Renal cortex interstitium (tissue), 15 donors: ENCODE measurements at places on chromosomes 12 and 14. TPM values are rescaled to one million over a fixed set of nuclear protein-coding genes. Genes with fewer than 3 reads are reported as not detected.

Gene OVCH1
- polyA plus RNA-seq, result 0.25 TPM

Gene NOXRED1
- polyA plus RNA-seq, result 2.3 TPM

Gene MYF6
- 0.12 TPM for polyA plus RNA-seq

Gene SRSF9
- polyA plus RNA-seq, result 241 TPM

Gene ANKS1B
- 4.6 TPM for polyA plus RNA-seq

Gene METTL1
- polyA plus RNA-seq, result 28.6 TPM

Gene CFAP251
- polyA plus RNA-seq, result 9.2 TPM

Gene HOXC10
- 76.9 TPM for polyA plus RNA-seq

Gene TMEM179
- 0.82 TPM for polyA plus RNA-seq

Gene NOS1
- polyA plus RNA-seq, result 1.4 TPM

Gene BLTP3B
- 24.5 TPM for polyA plus RNA-seq

Gene ESR2
- 1.7 TPM for polyA plus RNA-seq
